ENCODE measurements at places on chromosomes 13 and 19.
A peak's percentile ranks its signal among the peaks of the same experiment; 100 is the strongest.

- ATAC-seq, result no peak
Measured at GRCh38 chr13:97746649-97747048, 206.8 kb upstream of the IPO5 start.

- no peak for ATAC-seq
Measured at GRCh38 chr13:42247883-42248282, 24.1 kb upstream of the AKAP11 start.

GRCh38 chr13:37701972-37702371, 103.4 kb upstream of the POSTN start:
- peak; percentile 73 for ATAC-seq

- no peak for ATAC-seq
Measured at GRCh38 chr13:23069566-23069965, 111.2 kb upstream of the SGCG start.

Measured in SK-N-SH treated with all-trans-retinoic acid at 6 μM for 48 hours (cell line).